ENCODE measurements at places on chromosomes 1 and 21.

DNA sequence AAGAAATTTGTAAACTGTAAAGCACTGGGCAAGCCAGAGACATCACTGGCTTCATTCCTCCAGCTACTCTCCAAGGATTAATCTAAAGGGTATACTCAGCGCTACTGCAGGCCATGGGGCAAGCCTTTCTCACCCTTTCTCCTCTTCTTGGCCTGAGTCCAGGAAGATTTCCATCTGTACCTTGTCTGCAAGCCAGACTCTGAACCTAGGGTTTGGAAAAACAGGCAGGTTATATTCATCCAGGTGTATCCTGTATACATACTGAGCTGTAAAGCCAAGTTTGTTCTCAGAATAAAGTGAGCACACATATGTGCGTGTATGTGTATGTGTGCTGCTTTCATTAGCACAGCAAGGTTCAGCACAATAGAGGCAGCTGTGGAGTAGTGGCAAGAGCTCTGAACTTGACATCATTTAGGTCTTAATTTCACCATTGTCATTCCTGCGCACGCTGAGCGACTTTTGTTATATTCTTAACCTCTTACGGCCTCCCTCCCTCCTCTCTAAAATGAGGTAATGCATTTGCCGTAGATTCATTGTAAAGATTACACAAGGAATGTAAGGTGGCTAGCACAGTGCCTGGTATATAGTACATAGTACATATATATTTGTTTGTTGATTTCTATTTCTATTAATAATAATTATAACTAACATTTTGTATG is 128.1 kb upstream of the JUN start:
- no peak for DNase-seq

DNA sequence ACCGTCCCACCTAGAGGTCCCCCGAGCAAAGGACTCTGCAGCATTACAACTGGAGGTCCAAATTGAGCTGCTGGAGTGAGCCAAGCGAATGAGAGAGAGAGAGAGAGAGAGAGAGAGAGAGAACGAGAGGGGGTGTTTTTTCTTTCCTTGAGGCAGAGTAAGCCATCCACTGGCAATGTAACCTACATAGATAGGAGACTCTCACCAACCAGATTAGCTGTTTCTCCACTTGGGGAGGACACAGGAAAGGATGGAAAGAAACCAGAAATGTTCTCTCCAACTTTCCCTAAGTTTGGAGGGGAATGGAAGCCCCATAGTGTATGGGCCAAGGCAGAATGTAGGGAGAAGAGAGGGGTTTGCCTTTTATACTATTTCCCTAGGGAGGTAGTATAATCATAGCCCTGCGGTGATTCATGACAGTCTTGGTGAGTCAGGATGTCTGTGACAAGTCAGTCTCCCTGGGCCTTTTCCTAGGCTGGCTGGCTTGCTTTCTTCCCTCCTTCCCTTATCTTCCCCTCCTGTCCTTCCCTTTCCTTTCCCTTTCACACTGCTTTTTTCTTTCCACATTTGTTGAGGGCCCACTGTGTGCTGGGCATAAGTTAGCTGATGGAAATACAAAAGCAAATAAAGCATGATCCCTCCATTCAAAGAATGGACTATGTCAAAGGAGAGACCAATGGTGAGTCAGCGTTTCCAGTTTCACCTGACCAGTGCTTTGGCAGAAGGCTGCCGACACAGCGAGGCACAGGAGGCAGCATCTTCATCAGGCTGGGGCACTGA is 7.1 kb downstream of the FNDC7 start:
- peak; percentile 85 for DNase-seq

DNA sequence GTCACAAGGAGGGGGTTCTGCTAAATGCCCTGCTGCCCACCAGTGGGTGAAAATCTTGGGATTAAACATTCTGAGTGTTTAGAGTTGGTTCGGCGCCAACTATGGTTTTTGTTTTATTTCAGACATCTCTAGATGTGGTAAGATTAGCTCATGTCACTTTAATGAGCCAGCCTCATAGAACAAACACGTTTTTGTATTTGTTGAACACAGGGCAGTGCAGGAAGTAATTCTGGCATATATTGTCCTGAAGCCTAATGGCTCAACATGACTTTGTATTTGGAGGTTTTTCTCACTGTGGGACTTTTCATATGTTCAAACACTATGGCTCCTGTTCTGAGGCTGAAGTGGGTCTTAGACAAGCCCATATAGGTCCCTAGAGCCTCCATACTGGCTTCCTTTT is 107.8 kb downstream of the NGF start:
- DNase-seq, result no peak

GRCh38 chr1:205344066-205344928 is 12.4 kb downstream of the KLHDC8A start:
- peak; percentile 33 for DNase-seq

DNA sequence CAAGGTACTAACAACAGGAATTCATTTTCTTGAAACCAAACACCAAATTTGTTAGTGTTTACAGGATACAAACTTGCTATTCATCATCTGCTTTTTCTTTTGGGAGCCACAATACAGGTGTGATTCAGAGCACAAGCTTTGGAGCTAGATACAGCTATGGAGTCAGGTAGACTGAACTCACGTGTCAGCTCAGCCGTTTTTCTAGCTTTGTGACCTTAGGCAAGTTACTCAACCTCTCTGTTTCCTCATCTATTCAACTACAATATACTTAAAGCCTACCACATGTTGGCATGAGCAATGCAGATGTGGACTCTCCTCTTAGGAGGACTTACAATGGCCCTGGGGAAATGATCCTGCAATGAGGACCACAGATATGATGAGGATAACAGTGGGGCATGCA is 6.3 kb downstream of the HTR1D start:
- no peak for DNase-seq

- DNase-seq, result no peak
Measured at GRCh38 chr1:153506386-153506785, 29.4 kb downstream of the S100A6 start.

- no peak for DNase-seq
Measured at GRCh38 chr1:85406081-85406480, 58.9 kb downstream of the DDAH1 start.

GRCh38 chr21:32087447-32087846 is 191.4 kb downstream of the MIS18A start:
- DNase-seq, result no peak

DNA sequence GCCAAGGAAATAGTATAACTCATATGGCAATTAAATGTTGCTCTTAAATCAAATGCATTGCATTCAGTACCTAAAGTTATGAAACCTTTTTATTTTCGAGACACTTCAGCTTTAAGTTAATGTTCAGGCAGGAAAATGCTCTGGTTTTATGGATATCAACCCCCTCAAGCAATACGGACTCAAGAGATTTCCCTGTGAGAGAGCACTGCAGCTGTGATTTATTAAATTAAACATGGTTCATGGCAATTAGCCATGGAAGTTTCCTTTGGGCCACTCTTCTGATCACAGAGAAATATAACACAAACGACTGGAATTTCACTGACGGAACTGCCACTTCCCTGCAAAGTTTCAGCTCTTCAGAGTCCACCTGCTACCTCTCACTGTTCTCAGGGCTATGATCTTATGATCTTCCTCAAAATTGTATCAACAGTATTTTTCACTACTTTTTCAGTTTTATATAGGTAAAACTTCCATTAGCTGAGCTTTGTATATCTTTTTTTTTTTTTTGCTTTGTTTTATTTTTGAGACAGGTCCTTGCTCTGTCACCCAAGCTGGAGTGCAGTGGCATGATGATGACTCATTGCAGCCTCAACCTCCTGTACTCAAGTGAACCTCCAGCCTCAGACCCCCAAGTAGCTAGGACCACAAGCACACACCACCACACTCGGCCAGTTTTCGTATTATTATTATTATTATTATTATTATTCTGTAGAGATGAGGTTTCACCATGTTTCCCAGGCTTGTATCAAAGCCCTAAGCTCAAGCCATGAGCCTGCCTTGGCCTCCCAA is 923.1 kb upstream of the TMPRSS15 start:
- DNase-seq, result no peak

- no peak for DNase-seq
Measured at GRCh38 chr1:244318512-244318911, 133.2 kb downstream of the ADSS2 start.

DNA sequence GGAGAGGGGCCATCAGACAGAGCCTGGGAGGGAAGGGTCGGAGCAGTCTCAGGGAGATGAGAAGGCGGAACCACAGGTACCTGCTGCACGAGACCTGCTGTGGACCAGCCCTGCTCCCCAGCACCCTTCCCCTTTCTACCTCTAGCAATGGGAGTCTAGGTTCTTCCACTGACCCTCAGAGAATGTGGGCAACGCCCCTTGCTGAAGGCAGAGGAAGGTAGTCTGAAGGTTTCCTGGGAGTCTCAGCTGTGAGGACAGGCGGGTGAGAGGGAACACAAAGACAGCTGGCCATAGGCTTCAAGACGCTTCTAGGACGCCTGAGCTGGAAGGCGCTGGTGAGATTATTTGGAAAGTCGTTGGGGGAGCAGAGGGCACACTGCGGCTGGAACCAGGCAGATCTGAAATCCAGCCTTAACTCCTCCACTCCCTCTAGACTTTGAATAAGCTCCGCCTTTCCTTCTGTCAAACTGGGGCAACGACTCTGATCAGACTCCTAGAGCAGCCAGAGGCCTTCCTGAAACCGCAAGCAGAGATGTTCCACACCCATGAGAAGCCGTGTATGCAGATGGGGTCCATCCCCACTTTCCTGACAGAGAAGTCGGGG is 18.1 kb downstream of the SLC45A3 start:
- no peak for DNase-seq

- DNase-seq, result no peak
Measured at GRCh38 chr1:187645651-187646050, 816.9 kb downstream of the PLA2G4A start.

DNA sequence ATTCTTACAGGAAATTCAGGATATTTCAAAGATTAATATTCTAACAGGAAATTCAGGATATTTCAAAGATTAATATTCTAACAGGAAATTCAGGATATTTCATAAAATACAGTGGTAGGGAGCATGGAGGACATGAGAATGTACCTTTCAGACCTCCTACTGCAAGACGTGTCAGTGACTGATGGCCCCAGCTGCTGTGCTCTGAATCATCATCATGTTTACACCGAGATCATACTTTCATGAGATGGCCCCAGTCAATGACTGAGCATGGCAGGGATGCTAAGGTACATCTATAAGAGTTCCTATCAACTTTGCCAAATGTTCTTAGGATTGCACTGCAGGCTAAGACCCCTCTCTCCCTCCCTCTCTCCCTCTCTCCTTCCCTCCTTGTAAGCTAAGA is 69.0 kb downstream of the HFM1 start:
- no peak for DNase-seq

- DNase-seq, result no peak
Measured at GRCh38 chr1:218679988-218680748, 335.0 kb downstream of the TGFB2 start.

DNA sequence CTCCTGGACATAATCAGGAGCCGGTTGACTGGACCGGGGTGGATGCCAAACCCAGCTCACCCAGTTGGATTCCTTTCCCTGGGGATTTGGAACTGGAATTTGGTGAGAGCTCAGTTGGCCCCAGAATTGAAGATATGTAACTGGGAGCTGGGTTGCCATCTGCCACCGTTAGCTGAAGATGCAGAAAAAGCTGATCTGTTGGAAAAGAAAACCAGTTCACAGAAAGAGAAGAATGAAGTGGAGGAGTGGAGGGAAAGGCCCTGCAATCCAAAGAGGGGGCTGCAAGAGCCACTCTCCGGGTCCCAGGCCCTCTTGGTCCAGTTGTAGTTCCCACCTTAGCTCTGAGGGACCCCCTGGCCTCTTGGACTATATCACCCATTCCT is 16.0 kb downstream of the TEX35 start:
- no peak for DNase-seq

DNA sequence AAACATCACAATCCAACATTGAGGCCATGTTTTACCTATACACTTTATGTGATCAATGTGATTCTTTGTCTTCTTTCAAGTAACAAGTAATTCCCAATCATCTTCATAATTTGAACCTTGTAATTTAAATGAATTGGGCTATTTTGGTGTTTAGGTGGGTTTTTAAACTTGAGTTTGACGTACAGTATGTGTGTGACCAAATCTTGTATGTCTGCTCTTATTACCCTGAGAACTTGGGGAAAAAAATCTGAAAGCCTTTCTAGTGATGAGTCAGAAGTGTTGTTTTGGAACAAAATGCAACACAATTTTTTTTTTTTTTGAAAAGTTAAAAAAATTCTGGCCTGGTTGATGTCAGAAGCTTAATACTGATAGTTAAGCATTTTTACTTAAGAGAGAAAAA is 68.5 kb downstream of the HHAT start:
- no peak for DNase-seq

DNA sequence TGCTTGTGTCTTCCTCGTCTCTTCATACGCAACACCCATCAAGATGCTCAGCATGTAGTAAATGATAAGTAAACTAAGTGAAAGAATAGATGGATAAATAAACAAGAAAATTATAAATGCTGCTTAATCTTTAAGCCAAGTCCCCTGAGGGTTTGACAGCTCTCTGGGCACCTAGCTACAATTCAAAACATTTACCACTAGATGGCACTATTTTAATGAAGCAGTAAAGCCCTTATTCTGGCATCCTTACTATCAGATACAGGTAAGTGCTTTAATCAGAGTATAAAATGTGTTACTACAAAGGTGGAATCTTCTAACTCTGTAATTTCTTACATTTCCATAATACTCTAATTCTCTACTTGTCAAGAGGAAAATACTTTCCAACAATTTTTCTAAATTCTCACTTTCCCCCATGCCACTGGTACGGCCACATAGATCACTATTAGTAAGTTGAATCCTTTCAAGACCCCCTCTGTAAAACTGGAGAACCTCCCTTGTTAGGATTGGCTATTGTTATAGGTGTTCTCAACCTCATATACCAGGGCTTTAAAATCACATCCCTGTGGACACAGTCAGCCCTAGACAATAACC is 137.8 kb downstream of the BARHL2 start:
- DNase-seq, result peak; percentile 57
